Left cardiac atrium (tissue), 4 donors: ENCODE measurements at places on chromosomes 3 and 15.

DNA sequence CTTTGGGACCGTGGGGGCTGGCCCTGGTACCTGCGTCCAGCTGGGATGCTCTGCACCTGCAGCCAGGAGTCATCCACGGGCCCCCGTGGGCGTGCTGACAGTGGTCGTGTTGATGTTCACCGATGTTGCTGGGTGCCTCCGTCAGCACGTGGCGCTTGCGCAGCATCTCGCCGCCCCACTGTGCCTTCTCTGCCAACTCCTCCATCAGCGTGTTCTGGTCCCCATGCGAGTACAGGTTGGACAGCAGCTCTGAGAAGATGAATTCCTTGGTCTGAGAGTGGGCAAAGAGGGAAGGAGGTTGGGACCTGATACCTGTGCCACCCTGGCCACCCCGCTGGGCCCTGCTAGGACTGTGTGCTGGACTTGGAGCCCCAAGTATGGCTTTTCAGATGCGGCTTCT lies 61.4 kb downstream of the ADAMTS7 start:
- no peak for DNase-seq

DNA sequence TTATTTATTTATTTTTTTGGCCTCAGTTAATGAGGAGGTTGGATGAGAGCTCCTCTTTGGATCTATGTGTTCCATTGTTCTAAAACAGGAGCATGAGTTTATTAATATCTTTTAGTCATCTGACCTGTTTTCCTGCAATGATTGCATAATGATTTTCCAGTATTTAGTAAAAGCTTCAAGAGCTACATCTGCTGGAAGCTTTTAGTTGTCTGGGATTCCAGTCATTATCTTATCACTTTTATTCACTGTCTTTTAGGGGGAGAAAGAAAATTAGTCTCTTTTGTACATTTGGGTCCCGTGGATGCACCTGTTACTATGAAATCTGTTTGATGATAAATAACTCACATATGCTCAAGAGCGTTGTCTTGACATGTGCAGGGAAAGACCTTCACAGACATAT lies 1270.0 kb downstream of the ROBO1 start:
- DNase-seq = no peak

- DNase-seq = no peak
Measured at GRCh38 chr3:14497321-14497720, 42.8 kb downstream of the GRIP2 start.

- DNase-seq = no peak
Measured at GRCh38 chr15:72271895-72272212, 500 bp downstream of the PARP6 start.

DNA sequence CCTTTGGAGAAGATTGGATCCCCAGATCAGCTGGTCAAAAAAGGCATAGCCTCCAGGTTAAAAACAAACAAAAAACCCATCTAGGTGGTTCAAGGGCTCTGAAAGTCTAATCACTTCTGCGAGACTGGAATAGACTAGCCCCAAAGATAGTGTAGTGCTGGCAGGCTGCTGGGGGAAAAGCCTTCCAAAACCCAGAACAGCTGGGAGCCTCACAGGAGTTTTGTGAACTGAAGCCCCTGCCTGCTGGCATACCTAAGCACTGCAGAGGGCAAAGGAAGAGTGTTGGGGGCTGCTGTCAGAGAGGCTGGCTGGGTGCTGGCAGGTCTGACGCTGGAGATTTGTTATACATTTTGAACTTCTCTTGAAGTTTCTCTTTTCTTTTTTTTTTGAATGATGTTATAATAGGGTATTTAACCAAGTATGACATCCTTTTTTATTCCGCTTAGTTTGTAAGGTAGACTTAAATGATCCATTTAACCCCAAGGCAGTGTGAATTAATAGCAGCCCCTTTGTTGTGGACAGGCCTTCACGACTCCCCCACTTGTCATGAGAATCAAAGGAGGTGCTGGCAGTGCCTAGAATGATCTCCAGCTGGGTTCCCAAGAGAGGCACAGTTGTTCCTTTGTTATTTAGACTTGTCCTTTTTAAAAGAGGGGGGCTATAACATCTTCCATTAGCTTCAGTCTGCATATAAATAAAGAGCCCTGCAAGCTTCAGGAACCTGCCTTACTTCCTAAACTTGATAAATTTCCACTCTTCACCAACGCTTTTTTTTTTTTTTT lies 53.9 kb downstream of the CRTC3 start:
- no peak for DNase-seq

- no peak for DNase-seq
Measured at GRCh38 chr15:42035435-42035761, 14.6 kb upstream of the PLA2G4E start.

DNA sequence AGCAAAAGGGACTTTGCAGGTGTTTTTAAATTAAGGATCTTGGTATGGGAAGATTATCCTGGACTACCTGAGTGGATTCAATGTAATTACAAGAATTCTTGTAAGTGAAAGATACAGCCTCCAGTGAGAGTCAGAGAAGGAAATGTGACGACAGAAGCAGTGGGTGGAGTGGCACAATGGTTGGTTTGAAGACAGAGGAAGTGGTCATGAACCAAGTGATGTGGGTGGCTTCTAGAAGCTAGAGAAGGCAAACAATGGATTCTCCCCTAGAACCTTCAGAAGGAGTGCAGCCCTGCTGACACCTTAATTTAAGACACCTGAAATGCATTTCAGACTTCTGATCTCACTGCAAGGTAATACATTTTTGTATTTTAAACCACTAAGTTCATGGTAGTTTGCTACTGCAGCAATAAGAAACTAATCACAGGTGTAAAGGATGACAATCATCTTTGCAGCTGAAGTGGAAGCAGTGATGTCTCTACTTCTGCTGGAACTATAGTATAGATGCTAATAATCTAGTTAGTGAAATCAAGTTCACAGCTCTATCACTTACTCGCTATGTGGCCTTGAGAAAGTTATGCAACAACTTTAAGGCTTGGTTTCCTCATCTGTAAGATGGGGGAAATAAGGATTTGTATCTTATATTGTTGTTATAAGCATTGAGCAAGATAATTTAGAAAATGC lies 403.4 kb upstream of the SUCLG2 start:
- no peak for DNase-seq

DNA sequence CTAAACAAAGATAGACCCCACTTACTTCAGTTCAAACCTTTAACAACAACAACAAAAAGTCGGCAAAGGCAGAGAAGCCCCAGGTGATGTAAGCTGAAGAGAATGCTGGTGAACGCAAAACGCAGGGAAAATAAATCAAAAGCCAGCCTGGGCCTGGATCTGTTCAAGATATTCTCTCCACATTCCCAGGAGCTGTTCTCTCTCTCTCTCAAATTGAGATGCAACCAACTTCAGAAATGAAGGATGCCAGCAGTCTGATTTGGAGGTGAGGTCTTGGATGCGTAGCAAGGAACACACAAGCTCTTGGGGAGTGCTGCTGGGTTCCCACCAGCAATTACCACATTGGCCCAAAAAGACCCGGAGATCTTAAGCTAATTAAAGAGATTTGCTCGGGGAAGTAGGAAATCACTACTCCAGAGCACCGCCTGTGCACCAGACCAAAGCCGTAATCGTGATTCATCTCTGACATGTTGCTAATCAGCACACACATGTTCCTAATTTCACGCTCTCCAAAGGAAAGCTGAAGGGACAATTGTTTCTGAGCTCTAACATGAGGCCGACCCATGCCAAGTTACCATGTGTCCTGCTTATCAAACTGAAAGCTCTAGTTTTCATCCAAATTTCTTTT lies 37.1 kb downstream of the IL17RD start:
- DNase-seq = no peak

- DNase-seq = peak; percentile 69
Measured at GRCh38 chr15:63610209-63610841, 13.1 kb downstream of the FBXL22 start.

GRCh38 chr3:165170236-165170635 lies 25.9 kb downstream of the SLITRK3 start:
- no peak for DNase-seq

DNA sequence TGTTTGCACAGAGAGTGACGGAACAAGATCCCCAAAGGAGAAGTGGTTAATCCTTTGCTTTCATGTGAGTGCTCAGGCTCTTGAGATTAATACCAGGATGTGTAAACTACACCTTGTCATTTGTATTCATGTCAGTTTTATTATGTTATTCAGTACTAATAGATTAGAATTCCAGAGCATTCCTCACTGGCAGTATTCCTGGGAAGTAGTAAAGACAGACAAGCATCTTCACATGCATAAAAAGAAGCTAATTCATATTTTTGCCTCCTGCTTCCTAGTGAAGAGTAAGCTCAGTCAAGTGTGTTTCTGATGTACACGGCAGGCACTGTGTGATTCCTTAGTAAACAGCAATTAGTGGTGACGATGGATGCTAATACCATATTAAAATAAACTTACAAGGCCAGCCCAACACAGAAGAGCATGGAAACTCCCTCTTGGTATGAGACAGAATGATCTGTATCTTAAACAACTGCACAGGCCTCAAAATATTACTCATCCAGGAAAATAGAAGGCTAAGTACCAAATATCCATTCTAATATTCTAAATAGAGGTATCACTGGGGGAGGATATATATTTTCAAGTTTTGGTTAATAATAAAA lies 336.8 kb upstream of the MCTP2 start:
- DNase-seq = no peak
